ENCODE measurements at places on chromosomes 13 and 19.

DNA sequence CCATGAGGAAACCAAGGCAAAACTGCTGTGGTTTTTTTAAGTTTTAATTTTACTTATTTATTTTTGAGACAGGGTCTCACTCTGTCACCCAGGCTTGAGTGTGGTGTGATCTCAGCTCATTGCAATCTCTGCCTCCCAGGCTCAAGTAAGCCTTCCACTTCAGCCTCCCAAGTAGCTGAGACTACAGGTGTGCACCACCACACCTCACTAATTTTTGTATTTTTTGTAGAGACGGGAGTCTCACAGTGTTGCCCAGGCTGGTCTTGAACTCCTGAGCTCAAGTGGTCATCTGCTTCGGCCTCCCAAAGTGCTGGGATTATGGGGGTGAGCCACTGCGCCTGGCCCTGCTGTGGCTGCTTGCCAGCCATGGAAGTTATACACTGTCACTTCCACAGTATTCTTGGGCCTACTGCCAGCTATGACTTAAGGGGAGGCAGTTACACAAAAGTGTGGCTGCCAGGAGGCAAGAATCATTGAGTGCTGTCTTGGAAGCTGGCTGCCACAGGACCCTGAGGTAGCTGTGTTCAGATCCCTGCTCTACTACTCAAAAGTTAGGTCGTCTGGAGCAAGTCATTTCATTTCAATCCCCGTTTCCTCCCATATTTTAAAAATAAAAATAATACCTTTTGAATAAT, 12.7 kb downstream of the FARP1 start:
- DNase-seq: no peak

DNA sequence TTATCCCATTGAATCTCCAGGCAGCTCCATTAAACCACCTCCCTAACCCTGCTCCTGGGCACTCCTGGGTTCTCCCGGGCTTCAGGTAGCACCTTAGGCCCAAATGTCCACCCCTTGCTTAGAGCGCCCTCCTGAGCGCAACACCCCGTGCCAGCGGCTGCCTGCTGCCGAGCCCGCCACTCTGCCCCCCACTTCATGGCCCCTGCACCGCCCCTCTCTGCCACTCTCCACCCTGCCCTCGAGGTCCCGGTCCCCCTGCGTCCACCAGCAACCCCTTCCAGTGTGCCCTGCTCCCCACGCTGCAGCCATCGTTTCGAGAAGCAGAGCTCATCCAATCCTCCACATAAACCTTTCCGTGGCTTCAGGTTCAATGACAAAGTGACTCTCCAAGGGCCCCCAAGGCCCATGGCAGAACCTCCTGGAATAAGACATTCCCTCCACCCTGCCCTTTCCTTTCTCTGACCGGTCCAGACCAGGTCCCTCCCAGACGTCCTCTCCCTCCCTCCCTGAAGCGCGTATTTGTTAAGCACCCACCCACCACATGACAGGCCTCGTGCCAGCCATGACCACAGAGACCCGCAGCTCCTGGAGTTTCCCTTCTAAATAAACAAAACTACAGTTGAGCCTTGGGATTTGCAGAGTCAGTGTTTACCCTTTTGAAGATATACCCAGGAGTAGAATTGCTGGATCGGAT, 66.6 kb downstream of the ARHGEF18 start:
- DNase-seq: no peak

DNA sequence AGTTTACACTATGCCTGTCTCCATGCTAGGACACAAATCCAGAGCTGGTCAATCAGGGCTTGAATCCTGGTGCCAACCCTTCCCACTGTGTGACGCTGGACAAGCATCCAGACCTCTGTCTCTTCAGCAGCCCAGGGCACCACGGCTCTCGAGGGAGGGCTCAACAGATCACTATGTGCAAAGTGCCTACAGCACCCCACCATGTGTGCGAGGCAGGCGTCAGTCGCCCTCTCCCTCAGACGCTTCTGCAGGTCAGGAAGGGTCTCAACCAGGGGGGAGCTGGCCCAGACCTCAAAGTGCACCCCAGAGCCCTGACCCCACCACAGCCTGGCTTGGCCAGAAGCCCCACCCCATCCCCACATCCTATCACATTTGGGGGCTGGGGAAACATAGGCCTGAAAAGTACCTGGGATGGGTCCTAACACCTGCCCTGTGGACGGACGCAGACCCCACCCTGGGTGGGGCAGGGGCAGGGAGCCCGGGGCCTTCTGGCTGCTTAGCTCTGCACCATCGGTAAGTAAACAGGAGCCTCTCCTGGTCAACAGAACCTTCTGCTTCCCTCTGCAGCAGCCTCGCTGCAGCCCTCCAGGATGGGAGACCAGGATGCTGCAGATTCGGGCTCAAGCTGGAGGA, 2.9 kb upstream of the C2CD4C start:
- DNase-seq: no peak

DNA sequence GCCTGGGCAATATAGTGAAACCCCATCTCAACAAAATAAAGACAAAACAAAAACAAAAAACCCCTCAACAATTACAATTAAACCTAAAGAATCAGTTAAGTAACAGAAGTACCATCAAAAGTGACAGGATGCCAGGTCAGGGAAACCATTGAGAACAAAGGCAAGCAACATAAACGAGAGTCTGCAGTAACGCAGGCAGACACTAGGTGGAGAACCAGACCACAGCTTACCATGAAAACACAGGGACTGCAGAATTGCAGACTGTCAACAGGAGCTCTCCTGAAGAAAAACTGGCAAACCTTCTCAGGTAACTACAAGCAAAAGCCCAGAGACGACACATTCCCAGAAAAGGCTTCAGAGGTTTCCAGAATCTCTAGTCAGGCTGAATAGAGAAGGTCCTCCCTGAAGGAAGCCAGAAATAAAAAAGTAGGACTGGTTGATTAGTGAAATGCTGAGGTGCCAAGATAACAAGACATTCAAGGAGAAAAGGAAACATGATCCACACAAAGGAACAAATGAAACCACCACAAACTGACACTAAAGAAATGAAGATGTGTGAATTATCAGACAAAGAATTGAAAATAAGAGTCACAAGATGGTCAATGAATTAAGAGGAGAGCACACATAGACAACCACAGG, 2.2 kb upstream of the ZNF665 start:
- DNase-seq: peak; percentile 65

- DNase-seq: no peak
Measured at GRCh38 chr13:114071410-114071809, 61.0 kb downstream of the RASA3 start.

DNA sequence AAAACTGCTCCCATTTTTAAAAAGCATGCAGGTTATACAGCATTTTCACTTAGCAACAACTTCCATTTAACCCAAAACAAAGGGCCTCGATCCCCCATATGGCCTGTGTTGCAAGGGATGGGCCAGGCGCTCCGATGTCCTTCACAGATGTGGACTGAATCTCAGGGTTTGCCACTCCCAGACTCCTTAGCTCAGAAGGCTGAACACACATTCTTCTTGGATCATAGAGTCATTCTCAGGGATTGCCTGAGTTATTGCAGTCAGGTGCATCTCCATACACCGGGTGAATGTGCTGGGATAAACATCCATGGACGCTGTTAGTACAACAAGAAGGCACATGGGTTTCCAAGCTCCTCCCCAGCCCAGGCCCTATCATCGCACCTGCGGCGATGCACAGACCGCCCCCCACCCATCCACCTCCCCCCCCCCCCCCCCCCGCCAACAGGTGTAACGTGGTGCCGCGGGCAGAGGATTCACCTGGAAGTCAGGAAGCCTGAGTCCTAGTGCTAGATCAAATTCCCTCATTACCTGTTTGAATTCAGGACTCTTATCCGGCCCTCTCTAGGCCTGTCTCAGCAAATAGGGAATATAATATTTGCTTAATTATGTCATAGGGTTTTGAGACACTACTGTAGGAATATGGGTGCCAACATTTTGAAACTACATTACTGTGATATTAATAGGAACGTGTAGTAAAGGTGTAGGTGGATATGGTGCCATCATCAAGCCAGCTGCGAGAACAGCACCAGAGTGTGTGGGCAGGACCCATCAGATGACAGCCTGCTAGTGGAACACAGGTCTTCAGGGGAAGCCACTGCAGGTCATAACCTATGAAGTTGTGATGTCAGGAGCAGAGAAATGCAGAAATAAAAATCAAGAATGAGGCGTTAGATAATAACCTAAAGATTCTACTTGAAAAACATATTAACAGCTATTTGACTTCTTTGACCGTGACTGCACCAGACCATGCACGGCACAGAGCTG, 110.9 kb downstream of the SACS start:
- no peak for DNase-seq

DNA sequence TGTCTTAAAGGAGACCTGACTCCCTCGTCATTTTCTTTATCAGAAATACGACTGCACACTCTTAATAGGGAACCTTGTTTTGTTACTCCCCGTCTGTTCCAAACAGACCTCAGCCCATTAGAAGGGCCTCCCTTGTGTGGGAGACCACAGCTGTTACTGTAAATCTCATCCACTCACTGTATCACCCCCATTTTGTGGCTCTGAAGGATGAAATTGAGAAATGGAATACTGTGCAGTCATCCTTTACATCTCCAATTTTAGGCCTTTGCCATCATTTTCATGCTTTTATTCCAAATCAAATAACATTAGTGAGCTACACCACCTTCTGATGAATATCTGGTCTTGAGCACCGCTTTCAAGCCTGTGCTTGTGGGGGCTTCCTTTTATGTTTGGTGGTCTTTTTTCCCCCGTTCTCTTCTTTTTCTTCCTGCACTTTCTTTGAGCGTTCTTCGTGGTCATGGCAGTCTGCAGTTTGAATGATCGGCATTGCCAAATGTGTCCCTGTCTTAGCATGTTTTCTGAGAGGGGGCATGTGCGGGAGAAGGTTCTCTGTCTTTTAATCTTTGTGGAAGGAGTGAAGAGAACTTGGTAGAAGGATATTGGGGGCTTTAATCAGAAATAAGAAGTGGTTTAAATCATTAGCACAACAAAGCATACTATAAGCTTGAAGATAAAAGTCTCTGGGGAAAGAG, 65.8 kb downstream of the GGACT start:
- no peak for DNase-seq

GRCh38 chr13:19156013-19156825, 25.4 kb downstream of the TUBA3C start:
- no peak for DNase-seq

GRCh38 chr13:105403086-105403485, 1132.4 kb downstream of the EFNB2 start:
- no peak for DNase-seq

DNA sequence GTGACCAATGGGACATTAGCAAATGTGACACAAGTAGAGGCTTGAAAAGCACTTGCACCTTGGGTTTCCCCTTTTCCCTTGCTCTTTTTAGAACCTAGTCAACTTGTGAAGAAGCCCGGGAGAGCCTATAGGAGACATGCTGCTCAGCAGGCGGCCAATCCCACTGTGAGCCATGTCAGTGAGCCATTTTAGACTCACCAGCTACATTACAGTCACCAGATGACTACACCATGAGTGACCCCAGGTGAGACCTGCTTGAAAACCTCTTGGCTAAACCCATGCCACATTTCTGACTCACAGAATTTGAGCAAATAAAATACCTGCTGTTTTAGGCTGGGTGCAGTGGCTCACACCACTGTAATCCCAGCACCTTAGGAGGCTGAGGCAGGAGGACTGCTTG, 317.5 kb downstream of the KLF12 start:
- no peak for DNase-seq

- peak; percentile 65 for DNase-seq
Measured at GRCh38 chr19:32675720-32676185, at the start of gene RGS9BP. Gene RGS9BP (plus strand): TSS chr19:32675848. CDS start chr19:32676264, 416 bp downstream.

DNA sequence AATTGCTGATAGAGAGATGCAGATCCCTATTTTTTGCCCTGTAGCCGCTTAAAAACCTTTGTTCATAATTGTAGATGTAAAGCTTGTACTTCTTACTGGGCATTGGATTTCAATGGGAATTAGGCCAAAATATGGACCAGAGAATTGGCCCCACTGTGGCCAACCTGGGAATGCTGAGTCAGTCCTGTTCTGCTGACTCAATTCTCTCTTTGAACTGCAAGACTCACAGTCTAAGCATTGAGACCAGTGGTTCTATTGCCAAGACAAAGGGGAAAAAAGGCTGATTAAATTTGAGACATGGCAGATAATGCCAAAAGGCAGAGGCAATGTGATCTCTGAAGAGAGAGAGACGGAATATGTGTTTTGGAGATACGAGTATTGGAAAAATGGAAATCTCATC, 72.5 kb upstream of the UBL3 start:
- DNase-seq: no peak

DNA sequence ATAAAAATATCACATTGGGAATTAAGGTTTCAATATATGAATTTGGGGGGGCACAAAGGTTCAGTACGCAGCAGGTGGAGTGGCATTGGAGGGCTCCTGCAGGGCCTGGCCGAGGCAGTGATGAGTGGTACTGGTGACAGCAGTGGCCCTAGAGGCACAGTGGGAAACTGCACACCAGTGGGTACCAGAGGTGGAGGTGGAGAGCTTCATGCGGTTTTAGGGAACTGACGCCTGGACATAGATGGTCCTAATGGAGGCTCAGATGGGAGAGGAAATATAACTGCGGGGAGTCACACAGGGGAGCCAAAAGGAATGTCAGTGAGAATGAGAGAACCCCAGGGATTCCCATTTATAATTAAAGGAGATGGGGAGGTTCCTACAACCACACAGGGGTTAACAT, 156.2 kb downstream of the COG6 start:
- DNase-seq: no peak

DNA sequence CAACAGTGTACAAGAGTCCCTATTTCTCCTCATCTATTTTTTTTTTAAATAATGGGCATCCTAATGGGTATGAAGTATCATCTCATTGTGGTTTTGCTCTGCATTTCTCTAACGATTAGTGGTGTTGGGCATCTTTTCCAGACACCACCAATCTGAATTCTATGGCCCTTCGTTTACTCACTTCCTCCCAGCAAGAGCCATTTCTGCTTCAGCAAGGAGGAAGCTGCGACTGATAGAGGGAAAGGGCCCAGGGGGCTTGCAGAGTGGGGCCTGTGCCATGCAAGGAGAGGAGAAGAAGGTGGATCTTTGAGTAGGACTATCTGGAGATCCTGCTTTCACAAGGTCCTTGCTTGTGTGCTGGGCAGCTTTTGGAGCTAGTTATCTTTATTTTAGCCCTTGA, 58.0 kb downstream of the USPL1 start:
- no peak for DNase-seq

- no peak for DNase-seq
Measured at GRCh38 chr19:629961-630714, 3.2 kb downstream of the POLRMT start.
